ENCODE measurements at places on chromosomes 11 and 22. TPM values are rescaled to one million over a fixed set of nuclear protein-coding genes. Genes with fewer than 3 reads are reported as not detected.

The LRRC74B gene
- polyA plus RNA-seq, result not detected

The FGF4 gene
- polyA plus RNA-seq, result not detected

The LDHAL6A gene
- 0.02 TPM for polyA plus RNA-seq

The PRR14L gene
- 3.9 TPM for polyA plus RNA-seq

The TRIM21 gene
- 20.6 TPM for polyA plus RNA-seq

The HIRA gene
- 8.9 TPM for polyA plus RNA-seq

The TYR gene
- not detected for polyA plus RNA-seq

Measured in spleen (tissue), 13 donors.